T-helper 2 cell treated with Interferon-gamma antibody and Interleukin-4, amounts not matched to agents 5 μg/mL and 100 μg/mL, for 36 hours (primary cell): ENCODE measurements at places on chromosomes 2 and 18.

DNA sequence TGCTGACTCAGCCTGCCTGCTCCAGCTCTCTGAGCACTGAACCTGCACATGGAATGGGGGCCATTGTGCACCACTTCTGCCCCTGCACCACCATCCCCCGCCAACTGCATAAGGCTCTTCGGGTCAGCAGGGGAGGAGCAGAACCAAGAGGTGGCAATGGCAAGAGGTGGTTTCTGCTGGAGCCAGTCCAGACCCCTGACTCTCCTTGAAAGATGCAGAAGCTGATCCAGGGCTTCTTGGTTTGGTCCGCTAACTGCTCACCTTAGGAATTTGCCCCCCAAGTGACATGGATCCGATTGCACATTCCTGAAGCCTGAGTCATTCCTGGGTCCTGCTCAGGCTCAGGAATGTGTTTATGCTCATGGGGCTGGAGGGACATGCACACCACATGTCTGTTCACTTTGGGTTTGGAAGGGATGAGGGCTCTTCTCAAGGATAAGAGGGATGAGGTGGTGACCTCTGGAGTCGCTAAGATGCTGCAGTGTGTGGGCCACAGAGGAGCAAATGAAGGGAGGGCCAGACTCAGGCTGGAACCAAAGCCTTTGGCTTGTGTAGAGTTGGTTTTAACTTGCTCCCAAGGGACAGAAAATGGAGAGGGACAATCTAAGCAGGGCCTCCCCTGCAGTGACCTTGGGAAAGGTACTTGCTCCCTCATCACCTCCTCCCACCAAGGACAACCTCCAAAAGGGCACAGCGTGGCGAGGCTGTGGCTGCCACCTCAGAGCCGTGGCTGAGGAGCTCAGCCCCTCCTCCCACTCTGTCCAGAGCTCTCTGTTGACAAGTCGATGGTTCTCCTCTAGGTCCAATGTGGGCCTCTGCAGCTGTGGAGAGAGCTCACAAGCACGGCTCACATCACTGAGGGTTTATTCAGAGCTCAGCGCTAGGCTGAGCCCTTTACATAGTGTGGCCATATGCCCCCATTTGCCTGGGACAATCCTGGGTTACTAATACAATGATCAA, 66.2 kb downstream of the HS1BP3 start:
- DNase-seq: no peak
- no peaks in the 10 kb centered on the region for H3K36me3 ChIP-seq
- H3K27ac ChIP-seq: no peak overlapping the region
- no peak overlapping the region for H3K4me3 ChIP-seq
- H3K4me1 ChIP-seq: peaks cover 4% of the 10 kb centered on the region

DNA sequence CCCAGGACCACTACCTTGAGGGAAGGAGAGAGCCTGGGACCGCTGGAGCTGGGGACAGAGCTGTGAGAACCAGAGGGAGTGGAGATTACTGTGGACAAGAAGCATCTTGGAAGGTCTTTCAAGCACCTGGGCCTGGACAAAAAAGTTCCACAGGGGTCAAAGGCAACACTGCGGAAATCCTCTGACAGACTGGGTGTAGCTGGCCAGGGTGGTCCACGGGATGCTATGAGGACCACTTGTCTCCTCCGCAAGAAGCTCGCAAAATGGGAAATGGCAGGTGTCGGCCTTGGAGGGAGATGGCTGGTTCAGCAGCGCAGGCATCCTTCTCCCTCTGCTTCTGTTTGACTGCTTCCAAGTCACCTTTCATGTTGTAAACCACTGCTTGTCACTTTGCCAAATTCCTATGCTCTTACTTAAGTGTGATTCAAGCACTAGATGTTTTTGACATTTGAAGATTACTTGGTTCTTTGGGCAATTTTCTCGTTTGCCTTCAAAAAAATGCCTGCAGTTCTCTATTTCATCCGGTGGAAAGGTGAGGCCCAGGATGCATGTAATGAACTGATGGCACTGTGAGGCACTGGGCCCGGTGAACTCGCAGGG, 27.7 kb downstream of the KLHL29 start:
- H3K4me3 ChIP-seq: no peak overlapping the region
- no peaks in the 10 kb centered on the region for H3K4me1 ChIP-seq
- H3K27me3 ChIP-seq: peaks cover 11% of the 10 kb centered on the region

GRCh38 chr2:201420442-201421113, 30.7 kb downstream of the TRAK2 start:
- H3K4me1 ChIP-seq: peaks cover 25% of the 10 kb centered on the region
- H3K27me3 ChIP-seq: no peaks in the 10 kb centered on the region
- DNase-seq: no peak
- peaks cover 25% of the 10 kb centered on the region for H3K36me3 ChIP-seq
- no peak overlapping the region for H3K27ac ChIP-seq
- H3K4me3 ChIP-seq: no peak overlapping the region

DNA sequence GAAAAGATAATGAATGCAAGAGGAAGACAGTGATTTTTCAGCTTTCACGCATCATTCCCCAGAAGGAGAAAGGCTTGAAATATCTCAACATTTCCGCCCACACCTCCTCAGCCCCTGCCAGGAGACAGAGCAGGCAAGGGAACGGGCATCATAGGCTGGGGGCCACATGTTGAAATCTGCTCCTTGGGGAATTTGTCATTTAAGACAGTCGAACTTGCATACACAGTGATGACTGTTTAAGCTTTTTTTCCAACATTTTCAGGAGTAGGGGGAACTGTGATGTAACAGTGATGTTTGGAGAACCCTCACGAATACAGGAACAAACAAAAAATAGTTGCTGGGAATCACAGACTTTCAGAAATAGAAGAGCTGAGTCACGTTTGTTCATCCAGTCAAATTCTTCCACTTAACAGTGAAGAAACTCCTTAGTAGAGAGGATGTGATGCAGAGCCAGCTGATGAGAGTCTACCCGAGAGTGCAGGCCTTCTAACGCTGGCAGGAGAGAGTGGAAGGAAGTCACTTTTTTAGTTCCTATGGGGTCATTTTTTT, 266.8 kb downstream of the ALPK2 start:
- H3K27me3 ChIP-seq: peaks cover 9% of the 10 kb centered on the region

GRCh38 chr2:10795508-10796046, 17.0 kb downstream of the PDIA6 start:
- H3K36me3 ChIP-seq: peaks cover 67% of the 10 kb centered on the region
- H3K4me3 ChIP-seq: no peak overlapping the region
- H3K4me1 ChIP-seq: peaks cover 3% of the 10 kb centered on the region
- no peaks in the 10 kb centered on the region for H3K27me3 ChIP-seq

DNA sequence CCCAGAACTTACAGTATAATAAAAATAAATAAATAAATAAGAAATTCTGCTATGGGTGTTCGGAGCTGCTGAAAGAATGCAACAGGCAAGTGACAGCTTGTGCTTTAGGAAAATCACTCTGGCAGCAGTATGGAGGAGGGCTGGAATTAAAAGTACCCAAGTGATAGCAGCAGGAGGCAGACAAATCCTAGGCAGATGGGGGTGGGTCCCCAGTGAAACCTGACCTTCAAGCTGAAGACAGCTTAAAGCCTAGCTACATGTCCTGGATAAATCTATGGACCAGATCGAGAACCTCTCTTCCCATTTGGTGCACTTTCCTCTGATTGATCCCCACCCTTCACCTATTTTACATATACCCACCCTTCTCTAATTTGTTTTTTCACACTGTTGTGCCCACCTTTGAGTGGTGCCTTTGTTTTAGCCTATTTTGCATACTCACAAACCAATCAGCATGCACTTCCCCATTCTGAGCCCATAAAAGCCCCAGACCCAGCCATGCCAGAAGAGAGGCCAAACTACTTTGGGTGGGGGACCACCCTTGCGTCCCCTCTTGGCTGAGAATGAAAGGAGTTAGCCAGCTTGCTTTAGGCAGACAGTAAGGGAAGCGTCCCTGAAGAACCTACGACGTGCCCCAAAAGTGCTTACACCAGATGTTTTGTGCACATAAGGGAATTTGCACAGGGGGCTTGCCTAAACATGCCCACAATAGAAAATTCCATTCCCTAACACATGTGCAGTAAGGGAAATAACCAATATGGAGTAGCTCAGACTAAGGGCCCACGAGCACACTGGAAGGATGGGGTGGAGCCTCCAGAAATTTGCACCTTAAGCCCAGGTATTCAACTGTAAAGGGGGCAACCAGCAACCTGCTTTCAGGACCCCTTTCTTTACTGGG, 3.0 kb downstream of the METTL8 start:
- H3K4me1 ChIP-seq: peaks cover 28% of the 10 kb centered on the region
- H3K27me3 ChIP-seq: no peaks in the 10 kb centered on the region
- no peak overlapping the region for H3K4me3 ChIP-seq
- H3K27ac ChIP-seq: no peak overlapping the region

DNA sequence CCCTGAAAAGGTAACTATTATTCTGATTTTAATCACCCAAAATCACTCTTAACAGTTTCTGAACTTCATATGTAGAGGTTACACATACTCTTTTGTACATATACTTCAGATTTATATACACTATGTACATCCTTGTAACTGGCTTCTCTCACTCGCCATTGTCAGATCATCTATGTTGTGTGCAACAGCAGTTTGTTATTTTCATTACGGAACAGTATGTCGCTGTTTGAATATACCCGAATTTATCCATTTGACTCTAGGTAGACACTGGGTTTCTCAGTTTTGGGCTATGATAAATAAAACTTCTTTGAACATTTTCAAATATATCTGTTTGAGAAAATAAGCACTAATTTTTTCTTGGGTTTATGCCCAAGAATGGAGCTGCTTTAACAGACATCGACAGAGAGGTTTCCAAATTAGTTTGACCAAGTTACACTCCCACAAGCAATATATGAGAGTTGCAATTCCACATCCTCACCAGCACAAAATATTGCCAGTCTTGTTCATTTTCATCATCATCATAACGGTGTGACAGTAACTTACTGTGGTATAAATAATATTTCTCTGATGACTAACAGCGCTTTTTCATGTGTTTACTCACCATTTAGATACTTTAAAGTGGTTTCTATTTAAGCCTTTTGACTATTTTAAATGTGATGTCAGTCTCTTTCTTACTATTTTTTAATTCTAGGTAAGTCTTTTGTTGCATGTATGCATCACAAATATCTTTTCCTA, 80.9 kb downstream of the SMC6 start:
- H3K27ac ChIP-seq: no peak overlapping the region
- DNase-seq: no peak
- H3K27me3 ChIP-seq: no peaks in the 10 kb centered on the region
- H3K4me1 ChIP-seq: no peaks in the 10 kb centered on the region
- H3K4me3 ChIP-seq: no peak overlapping the region
- peaks cover 32% of the 10 kb centered on the region for H3K36me3 ChIP-seq

- H3K4me3 ChIP-seq: no peak overlapping the region
- no peak for DNase-seq
- H3K36me3 ChIP-seq: no peaks in the 10 kb centered on the region
- no peaks in the 10 kb centered on the region for H3K4me1 ChIP-seq
Observed at GRCh38 chr2:20390524-20391123, 40.0 kb upstream of the PUM2 start.

DNA sequence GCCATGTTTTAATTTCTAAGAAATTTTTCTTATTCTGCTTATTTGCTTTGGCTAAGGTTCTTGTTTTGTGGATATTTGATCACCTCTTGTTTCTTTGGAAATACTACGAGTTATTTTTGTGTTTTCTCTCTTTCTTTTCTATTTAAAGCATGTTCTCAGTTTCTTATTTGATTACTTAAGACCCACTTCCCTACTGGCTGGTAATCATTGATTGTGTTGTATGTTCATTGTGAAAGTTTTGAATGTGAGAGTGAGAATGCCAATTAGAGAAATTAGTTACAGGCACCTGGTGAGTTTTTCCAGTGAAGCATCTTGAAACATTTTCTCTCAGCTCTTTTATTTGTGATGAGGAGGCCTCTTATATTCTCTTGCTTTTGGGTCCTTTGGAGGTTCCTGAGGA, 226.7 kb upstream of the MC4R start:
- H3K4me3 ChIP-seq: no peak overlapping the region
- H3K27ac ChIP-seq: no peak overlapping the region
- H3K36me3 ChIP-seq: no peaks in the 10 kb centered on the region

- no peak overlapping the region for H3K4me3 ChIP-seq
- H3K27me3 ChIP-seq: no peaks in the 10 kb centered on the region
- H3K36me3 ChIP-seq: no peaks in the 10 kb centered on the region
- H3K27ac ChIP-seq: no peak overlapping the region
Observed at GRCh38 chr2:226548732-226549131, 250.9 kb downstream of the IRS1 start.

GRCh38 chr18:8435376-8435775, 173.9 kb upstream of the RAB12 start:
- no peaks in the 10 kb centered on the region for H3K4me1 ChIP-seq
- H3K36me3 ChIP-seq: no peaks in the 10 kb centered on the region
- H3K27ac ChIP-seq: no peak overlapping the region
- no peaks in the 10 kb centered on the region for H3K27me3 ChIP-seq
- no peak for DNase-seq

GRCh38 chr2:134408791-134409190, 154.9 kb downstream of the MGAT5 start:
- no peak overlapping the region for H3K4me3 ChIP-seq
- no peak overlapping the region for H3K27ac ChIP-seq
- H3K36me3 ChIP-seq: no peaks in the 10 kb centered on the region
- DNase-seq: no peak
- no peaks in the 10 kb centered on the region for H3K27me3 ChIP-seq

GRCh38 chr2:42724886-42725285, 39.0 kb downstream of the OXER1 start:
- no peaks in the 10 kb centered on the region for H3K27me3 ChIP-seq
- H3K4me3 ChIP-seq: no peak overlapping the region
- no peak for DNase-seq
- H3K27ac ChIP-seq: no peak overlapping the region
- H3K4me1 ChIP-seq: peaks cover 15% of the 10 kb centered on the region

- no peaks in the 10 kb centered on the region for H3K36me3 ChIP-seq
- H3K27ac ChIP-seq: no peak overlapping the region
- DNase-seq: no peak
- no peaks in the 10 kb centered on the region for H3K4me1 ChIP-seq
Observed at GRCh38 chr2:15941481-15941850, 1.1 kb downstream of the MYCN start.

DNA sequence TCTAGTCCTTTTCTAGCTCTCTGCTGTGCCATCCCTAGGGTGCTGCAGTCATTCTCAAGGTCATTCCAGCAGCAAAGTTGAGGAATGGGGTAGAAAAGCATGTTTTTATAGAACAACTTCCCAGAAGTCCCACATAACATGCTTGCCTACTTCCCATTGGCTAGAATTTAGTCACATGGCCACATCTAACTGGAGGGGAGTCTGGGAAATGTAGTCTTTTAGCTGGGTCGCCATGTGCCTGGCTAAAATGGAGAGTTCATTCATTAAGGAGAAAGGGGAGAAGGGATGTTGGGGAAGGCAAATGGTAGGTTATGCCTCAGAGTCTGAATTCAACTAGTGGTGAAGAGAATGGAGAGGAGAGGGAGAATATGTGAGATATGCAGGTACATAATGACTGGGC, 85.7 kb downstream of the SLC4A3 start:
- H3K36me3 ChIP-seq: no peaks in the 10 kb centered on the region
- no peak overlapping the region for H3K4me3 ChIP-seq
- no peak overlapping the region for H3K27ac ChIP-seq
- H3K4me1 ChIP-seq: no peaks in the 10 kb centered on the region
- no peaks in the 10 kb centered on the region for H3K27me3 ChIP-seq
